Immature natural killer cell (primary cell): ENCODE measurements at places on chromosomes 3 and 15. TPM values are rescaled to one million over a fixed set of nuclear protein-coding genes. Genes with fewer than 3 reads are reported as not detected.

Gene ATP1B3
- 167 TPM for polyA plus RNA-seq

Gene TLR9
- not detected for polyA plus RNA-seq

Gene CIB2
- 2.8 TPM for polyA plus RNA-seq

Gene LEKR1
- 1.6 TPM for polyA plus RNA-seq

DNA sequence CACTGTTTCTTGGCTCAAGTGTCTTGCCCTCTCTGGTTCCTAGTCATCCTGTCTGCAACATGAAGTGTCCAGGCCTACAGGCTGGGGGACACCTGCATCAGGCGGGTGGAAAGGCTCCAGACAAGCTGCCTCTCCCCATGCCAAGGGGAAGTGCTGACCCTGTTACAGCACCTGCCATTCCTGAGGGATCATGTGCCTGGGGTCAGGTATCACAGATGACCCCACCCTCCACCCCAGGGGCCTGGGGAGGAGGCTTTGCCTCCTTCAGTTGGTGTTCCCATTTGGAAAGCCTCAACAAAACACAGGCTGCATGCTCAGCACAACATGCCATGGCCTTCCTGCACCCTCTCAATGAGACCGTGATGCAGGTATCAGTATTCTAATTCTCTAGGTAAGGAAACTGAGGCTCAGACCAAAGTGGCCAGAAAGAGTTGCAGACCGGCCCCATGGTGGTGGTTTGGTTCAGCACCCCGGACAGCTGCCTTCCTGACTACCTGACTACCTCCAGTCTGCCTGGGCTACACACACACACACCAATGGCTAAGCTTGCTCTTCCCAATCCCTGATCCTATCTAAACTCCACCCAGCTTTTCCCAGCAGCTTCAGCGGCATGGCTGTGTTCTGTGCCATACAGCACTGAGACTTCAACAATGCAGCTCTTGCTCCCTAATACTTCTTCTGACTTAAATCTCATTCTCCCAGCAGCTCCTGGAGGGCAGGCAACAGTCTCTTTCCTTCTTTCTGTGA, 69.7 kb upstream of the LINGO1 start:
- no peak for DNase-seq

DNA sequence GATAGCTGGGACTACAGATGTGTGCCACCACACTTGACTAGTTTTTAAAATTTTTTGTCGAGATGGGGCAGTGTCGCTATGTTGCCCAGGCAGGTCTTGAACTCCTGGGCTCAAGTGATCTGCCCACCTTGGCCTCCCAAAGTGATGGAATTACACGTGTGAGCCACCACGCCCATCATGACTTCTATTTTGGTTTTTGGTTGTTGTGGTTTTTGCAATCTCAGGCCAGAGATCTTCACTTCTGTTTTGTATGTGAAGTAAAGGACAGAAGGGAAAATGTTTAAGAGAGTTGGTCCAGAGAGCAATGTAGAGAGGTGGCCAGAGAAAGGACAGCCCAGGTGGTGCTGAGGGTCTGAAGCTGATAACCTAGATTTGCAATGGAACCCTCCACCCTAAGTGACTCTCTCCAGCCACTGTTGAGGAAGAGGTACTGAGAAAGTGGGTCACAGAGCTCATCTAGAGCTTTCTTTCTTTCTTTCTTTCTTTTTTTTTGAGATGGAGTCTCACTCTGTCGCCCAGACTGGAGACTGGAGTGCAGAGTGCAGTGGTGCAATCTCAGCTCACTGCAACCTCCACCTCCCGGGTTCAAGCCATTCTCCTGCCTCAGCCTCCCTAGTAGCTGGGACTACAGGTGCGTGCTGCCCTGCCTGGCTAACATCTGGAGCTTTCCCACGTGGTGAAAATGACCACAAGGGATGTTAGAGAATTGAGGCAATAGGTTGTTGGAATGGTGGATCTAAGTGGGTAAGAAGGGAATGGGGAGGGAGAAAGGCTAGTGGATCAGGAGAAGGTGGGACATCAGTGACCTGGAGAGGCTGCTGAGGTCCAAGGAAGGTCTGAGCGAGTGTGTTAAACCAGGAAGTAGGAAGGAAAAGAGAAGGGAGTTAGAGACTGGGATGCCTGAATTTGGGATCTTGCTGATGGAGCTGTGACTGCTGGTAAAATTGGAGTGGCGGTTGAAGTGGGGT, 22.4 kb upstream of the SEMA4B start:
- no peak for DNase-seq

DNA sequence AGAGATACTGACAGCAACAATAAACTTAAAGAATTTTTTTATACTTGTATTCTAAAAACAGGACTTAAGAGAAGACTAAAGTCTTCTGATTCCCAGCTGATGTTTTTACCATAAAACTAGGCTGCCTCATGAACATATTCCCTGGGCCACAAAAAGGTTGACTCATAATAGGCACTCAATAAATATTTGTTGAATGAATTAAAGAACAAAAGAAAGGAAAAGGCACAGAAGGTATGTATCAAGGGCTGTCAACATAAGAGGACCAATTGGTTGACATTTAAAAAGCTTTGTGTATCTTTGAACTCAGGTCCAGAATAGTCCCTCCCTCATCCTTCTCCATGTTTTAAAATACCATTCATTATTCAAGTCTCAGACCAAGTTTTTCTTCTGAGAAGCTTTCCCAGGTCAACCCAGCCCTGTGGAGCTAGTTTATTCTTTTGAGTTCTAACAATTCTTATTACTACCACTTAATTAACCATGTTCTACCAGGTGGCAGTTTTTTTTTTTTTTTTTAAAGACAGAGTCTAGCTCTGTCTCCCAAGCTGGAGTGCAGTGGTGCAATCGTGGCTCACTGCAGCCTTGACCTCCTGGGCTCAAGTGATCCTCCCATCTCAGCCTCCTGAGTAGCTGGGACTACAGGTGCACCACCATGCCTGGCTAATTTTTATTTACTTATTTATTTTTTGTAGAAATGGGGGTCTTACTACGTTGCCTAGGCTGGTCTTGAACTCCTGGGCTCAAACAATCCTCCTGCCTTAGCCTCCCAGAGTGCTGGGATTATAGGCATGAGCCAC, 17.5 kb upstream of the ARHGEF3 start:
- DNase-seq = no peak

DNA sequence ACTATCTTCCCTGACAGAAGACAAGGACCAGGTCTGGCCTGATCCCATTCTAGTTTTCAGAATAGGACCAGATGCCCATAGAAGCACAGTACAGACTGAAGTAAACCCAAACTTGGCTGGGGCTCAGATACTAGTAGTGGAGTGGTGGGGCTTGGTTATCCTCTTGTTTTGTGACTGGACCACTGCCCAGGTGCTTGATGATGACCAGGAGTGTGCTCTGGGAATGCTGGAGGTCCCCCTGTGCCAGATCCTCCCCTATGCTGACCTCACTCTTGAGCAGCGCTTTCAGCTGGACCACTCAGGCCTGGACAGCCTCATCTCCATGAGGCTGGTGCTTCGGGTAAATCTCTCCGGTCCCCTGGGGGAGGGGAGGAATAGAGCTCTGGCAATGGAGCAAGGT, 36.3 kb downstream of the ESYT3 start:
- no peak for DNase-seq

GRCh38 chr15:34240537-34240936, 15.7 kb downstream of the EMC4 start:
- DNase-seq = no peak

- peak; percentile 73 for DNase-seq
Observed at GRCh38 chr15:75335705-75336355, at the start of gene COMMD4. TSS of gene COMMD4 (plus strand) at chr15:75336063. CDS start at chr15:75336090, 27 bp downstream.
